Liver (tissue), 10 donors: ENCODE measurements at places on chromosomes 2 and 18.

- DNase-seq = no peak
Observed at GRCh38 chr2:159075727-159076126, 107.3 kb downstream of the TANC1 start.

DNA sequence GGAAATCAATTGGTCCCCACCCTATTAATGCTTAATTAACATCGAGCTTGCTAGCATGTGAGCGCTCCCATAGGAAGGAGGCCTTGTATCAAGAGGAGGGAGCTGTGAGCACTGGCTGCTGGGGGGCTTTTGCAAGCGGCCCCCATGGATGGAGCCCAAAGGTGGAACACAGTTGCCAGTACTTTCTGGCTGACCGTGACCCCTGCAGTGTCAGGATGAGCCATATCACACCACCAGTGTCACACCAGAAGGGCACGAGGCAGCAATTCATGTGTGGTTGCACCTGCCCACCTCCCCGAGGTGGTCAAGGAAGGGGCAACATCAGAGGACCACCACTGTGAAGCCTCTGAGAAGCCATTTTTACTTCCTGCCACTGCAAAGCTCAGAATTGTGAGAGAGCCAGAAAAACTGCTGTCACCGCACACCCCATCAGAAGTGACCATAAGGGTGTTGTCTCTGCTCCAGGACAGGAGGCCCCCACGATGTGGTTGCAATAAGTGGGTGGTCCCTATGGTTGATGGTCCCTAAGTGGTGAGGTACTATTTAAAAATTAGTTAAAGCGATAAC is 99.8 kb upstream of the RAB6C start:
- no peak for DNase-seq

DNA sequence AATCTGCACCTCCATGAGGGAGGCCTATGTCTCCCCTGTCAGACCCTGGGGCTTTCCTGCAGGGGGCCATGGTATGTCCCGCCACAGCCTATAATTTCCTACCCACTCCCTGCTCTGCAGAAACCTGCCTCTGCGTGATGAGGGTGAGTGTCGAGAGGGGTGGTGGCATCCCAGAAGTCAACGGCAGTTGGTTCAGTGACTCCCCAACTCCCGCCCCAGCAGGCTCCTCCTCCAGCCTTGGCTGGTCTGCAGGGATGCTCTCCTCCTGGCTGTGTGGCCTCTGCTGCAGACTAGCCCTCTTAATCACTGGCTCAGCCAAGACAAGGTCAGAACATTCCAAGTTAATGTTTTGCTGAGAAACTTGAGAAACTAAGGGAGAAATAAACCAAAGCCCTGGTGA is 13.3 kb downstream of the CELF4 start:
- DNase-seq = no peak

- no peak for DNase-seq
Observed at GRCh38 chr18:49610022-49610445, 48.2 kb downstream of the LIPG start.

DNA sequence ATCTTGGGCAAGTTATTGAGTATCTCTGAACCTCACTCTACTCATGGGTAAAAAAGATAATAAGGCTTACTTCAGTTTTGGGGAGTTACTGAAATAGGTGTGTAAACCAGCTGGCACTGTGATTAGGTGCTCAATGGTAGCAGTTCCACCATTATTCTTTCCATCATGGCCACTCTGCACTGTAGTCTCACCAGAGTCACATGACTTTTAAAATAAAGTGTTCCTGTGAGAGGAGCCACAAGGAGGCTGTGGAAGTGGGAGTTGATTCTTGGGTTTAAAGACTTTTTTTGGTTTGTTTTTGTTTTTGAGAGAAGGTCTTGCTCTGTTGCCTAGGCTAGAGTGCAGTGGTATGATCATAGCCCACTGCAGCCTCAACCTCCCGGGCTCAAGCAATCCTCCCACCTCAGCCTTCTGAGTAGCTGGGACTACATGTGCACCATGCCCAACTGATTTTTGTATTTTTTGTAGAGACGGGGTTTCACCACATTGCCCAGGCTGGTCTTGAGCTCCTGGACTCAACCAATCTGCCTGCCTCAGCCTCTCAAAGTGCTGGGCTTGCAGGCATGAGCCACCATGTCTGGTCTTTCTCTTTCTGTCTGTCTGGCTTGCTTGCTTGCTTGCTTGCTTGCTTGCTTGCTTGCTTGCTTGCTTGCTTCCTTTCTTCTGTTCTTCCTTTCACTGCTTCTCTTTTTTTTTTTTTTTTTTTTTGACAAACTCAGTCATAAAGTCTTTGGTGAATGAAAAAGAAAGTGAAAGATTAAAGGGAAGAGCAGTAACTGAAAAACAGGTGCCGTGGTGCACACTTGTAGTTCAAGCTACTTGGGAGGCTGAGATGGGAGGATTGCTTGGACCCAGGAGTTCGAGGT is 21.2 kb upstream of the ACVR1 start:
- DNase-seq = no peak

GRCh38 chr2:205712508-205712907 is 30.2 kb downstream of the NRP2 start:
- DNase-seq = no peak

DNA sequence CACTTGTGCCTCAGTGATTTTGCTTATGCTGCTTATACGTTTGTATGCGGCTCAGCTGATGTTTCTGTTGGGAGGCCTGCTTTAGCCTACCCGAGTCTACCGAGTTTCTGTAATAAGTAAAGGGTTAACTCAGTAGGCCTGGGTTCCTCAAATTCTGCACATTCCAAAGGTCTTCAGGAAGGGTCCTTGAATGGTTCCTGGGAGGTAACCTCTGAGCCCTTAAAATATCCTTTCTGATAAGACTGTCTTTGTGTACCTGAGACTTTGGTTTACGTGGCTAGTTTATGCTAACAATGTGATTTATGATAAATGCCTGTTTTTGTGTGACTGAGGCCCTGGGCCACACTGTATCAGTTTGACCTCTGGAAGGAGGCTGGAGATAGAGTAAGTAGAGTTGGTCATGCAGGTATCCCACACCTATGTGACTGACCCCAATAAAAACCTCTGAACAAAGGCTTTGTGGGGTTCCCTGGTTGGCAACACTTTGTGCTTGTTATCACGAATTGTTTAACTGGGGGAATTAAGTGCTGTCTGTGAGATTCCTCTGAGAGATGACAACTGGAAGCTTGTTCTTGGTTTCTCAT is 18.9 kb upstream of the PNPT1 start:
- DNase-seq = no peak

GRCh38 chr2:167335541-167335992 is 447.3 kb downstream of the XIRP2 start:
- DNase-seq = no peak
